Right cardiac atrium (tissue), 5 donors: ENCODE measurements at places on chromosomes 2 and 18. TPM values are rescaled to one million over a fixed set of nuclear protein-coding genes. Genes with fewer than 3 reads are reported as not detected.

CD8B2 gene
- not detected for total RNA-seq

MC5R gene
- total RNA-seq: not detected

GCG gene
- not detected for total RNA-seq

TEX44 gene
- not detected for total RNA-seq

GATA6 gene
- total RNA-seq: 85.8 TPM

PDE1A gene
- 16.0 TPM for total RNA-seq

SERPINB11 gene
- total RNA-seq: not detected

STARD6 gene
- not detected for total RNA-seq
